Mesothelial cell of epicardium (in vitro differentiated cells): ENCODE measurements at places on chromosomes 1 and 21.

DNA sequence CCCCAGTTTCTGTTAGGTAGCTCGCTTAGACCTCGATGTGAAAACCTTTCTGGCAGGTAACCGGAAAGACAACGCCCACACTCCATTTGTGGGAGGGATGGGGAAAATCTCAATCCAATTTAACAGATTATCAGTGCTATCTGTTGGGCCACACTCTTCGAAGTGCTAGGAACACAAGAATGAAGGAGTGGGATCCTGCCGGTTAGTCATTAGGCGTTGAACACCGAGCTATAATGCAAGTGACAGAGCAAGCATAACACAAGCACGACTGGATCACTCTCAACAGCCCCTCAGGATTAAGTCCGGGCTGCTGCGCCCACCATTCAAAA lies 531 bp downstream of the SNIP1 start:
- peak overlapping the region; percentile 99 for H3K27ac ChIP-seq
- DNase-seq = no peak
- H3K4me3 ChIP-seq = peak overlapping the region; percentile 99
- H3K4me1 ChIP-seq = peaks cover 34% of the 10 kb centered on the region
- H3K27me3 ChIP-seq = no peaks in the 10 kb centered on the region

DNA sequence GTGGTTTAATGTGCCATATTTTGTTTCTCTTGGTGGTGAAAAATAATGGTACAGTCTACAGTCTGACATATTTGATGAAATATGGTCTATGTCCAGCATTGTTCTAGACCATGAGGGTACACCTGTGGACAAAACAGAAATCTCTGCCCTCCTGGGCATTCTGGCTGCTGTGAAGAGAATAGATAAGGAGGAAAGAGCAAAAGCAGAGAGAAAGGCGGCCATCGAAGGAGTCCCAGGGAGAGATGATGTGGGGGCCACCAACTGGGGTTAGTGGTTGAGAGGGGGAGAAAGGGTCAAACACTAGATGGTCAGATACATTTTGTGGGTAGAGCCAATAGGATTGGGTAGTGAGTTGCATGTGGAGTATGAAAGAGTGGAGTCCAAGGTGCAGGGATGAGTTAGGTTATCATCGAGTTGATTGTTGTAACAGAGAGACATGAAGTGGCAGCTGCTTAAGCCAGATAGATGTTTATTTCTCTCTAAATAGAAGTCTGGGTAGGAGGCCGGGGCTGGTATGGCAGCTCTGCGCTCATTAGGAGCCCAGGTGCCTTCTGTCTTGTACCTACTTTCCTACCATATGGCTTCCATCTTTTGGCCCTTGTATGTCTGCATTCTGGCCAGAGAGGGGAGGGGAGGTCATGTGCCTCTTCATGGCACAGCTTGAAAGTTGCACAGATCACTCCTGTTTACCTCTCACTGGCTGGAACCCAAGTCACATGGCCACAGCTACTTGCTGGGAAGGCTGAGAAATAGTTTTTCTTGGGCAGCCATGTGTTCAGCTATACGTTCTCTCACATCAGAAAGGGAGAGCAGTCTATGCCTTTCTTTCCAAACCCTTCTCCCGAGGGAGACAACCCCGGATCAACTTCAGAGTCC lies 13.0 kb downstream of the UBE4B start:
- DNase-seq = no peak
- H3K4me3 ChIP-seq = no peak overlapping the region
- H3K27ac ChIP-seq = peak overlapping the region; percentile 77
- H3K27me3 ChIP-seq = no peaks in the 10 kb centered on the region
- peaks cover 13% of the 10 kb centered on the region for H3K36me3 ChIP-seq

GRCh38 chr1:80221319-80221718 lies 1214.8 kb upstream of the ADGRL4 start:
- H3K36me3 ChIP-seq = no peaks in the 10 kb centered on the region
- H3K27me3 ChIP-seq = no peaks in the 10 kb centered on the region
- H3K4me3 ChIP-seq = no peak overlapping the region
- DNase-seq = no peak

DNA sequence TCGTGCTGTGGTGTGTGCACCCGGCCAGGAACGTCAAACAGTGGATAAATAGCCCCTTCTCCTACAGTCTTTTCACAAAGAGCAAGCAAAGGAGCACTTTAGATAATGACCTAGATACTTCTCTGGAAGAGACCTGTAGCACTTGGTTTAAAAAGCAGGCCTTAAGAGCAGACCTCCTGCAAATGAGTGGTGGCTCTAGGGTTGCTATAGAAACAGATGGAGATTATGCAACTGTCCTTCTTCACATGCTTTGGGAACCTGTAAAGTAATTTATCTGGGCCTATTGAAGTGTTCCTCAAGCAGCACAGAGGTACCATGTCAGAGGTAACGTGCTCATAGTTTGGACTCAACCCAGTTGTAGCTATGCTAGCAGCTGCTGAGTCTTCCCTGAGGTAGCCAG lies 208.2 kb upstream of the KIAA0040 start:
- H3K27me3 ChIP-seq = peaks cover 37% of the 10 kb centered on the region
- H3K4me3 ChIP-seq = no peak overlapping the region
- H3K27ac ChIP-seq = no peak overlapping the region
- no peak for DNase-seq

DNA sequence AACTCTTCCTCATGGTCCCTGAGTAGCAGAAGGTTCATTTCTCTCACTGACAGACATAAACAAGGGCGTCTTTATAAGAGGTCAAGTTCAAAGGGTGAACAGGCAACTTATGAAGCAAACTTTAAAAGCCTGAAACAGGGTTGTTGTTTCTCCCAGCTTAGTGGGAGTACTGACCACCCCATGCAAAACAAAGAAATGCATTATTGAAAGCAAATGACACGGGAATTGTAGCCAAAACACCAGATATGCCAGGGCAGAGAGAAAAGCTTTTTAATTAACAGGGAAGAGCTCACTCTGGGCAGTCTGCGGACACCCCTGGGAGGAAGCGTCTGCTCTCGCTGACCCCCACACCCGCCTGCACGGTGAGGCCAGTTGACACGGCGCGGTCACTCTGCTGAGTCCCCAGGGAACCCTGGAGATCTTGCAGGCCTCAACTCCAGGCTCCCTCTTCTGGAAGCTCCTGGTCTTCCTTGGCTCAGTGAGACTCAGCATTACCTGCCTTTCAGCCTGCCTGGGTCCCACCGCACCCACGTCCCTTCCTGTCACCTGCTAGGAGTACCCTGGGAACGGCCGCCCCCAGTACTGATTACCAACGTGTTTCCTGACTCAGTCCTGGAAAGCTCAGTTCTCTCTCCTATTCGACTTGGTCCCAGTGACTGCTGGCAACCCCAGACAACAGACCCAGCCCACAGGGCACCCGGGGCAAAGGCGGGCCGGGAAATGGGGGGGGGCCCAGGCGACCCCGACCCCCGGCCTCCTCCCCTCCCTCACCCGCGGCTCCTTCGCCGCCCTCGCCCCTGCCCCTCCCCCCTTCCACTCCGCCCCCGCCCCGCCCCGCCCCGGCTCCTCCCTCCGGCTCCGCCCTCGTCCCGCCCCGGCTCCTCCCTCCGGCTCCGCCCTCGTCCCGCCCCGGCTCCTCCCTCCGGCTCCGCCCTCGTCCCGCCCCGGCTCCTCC lies 972 bp downstream of the CFAP410 start:
- H3K27me3 ChIP-seq = no peaks in the 10 kb centered on the region
- H3K27ac ChIP-seq = peak overlapping the region; percentile 80
- H3K4me1 ChIP-seq = peaks cover 24% of the 10 kb centered on the region
- H3K4me3 ChIP-seq = peak overlapping the region; percentile 70
- no peaks in the 10 kb centered on the region for H3K36me3 ChIP-seq

DNA sequence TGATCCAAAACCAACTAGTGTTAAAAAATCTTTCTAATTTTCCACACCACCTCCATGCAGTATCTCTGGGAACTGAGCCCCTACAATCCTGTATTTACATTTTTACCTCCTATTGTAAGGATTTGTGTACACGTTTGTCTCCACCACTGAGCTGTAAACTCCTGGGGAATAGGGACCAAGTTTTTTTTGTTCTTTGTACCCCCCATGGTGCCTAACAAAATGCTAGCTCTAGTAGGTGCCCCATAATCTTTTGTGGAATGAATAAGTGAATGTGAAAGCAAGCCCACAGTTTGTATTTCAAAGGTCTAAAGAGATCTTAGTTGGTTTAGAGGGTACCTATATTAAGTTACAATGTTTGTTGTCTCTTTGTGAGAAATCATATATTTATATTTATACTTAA lies 879 bp upstream of the WLS start:
- peak overlapping the region; percentile 97 for H3K27ac ChIP-seq
- H3K4me1 ChIP-seq = peaks cover 25% of the 10 kb centered on the region
- H3K36me3 ChIP-seq = no peaks in the 10 kb centered on the region
- H3K27me3 ChIP-seq = no peaks in the 10 kb centered on the region
- DNase-seq = no peak

GRCh38 chr1:18021242-18021641 lies 86.4 kb upstream of the IGSF21 start:
- no peaks in the 10 kb centered on the region for H3K36me3 ChIP-seq
- no peak overlapping the region for H3K27ac ChIP-seq
- no peak for DNase-seq
- H3K27me3 ChIP-seq = peaks cover 91% of the 10 kb centered on the region
- H3K4me3 ChIP-seq = no peak overlapping the region
- no peaks in the 10 kb centered on the region for H3K4me1 ChIP-seq

- H3K27me3 ChIP-seq = peaks cover 2% of the 10 kb centered on the region
- peaks cover 5% of the 10 kb centered on the region for H3K4me1 ChIP-seq
- no peak for DNase-seq
- no peak overlapping the region for H3K27ac ChIP-seq
These were observed 141.4 kb upstream of the RAB4A start for GRCh38 chr1:229129301-229130027.

GRCh38 chr1:117240547-117240946 lies 29.8 kb upstream of the VTCN1 start:
- H3K27me3 ChIP-seq = no peaks in the 10 kb centered on the region
- no peak for DNase-seq
- no peak overlapping the region for H3K27ac ChIP-seq
- H3K4me1 ChIP-seq = peaks cover 30% of the 10 kb centered on the region
- no peaks in the 10 kb centered on the region for H3K36me3 ChIP-seq
- no peak overlapping the region for H3K4me3 ChIP-seq

- no peak overlapping the region for H3K27ac ChIP-seq
- no peaks in the 10 kb centered on the region for H3K4me1 ChIP-seq
- no peaks in the 10 kb centered on the region for H3K27me3 ChIP-seq
These were observed 18.6 kb downstream of the SMG7 start for GRCh38 chr1:183490932-183491331.
